ENCODE measurements at places on chromosomes 4 and X.

DNA sequence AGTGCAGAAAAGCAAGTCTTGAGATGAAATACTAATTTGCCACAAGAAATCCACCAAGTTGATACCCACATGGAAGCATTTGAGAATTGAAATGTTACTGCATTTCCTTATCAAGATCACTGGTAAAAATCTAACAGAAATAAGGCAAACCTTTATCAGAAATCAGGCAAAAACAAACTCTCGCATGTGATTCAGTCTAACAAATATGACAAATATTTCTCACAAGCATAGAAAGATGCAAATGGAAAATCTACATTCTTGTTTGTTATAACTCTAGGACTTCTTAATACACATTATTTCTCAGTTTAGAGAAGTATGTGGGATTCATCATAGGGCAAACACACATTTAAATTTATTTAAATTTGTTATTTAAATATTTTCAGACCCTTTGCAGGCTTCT is 52.9 kb downstream of the TXK start:
- DNase-seq: no peak

DNA sequence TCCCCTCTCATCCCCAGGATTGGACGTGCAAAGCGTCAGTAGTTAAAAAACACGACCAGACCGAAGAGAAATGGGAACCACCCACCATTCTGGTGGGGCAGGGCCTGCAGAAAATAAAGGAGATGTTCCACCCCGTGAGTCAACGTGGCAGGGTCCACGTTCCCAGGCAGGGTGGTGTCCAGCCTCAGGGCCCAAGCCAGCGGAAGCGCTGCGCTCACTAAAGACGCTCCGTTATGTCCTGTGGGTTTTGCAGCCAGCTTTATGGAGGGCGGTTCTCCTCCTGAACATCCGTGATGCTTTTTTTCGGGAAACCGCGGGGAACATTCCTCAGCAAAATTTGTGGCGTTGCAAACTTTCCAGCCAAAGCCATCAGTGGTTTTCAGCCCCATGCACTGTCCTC is 93.4 kb upstream of the SHOX start:
- DNase-seq: no peak

- no peak for DNase-seq
Measured at GRCh38 chr4:9898596-9899305, 117.3 kb downstream of the DRD5 start.

- DNase-seq: no peak
Measured at GRCh38 chr4:149145803-149146202, 669.8 kb downstream of the IQCM start.

- DNase-seq: no peak
Measured at GRCh38 chrX:41723826-41724225, at the start of gene GPR82. Gene GPR82 (plus strand): TSS chrX:41724181. CDS start chrX:41727027, 2,846 bp downstream.

DNA sequence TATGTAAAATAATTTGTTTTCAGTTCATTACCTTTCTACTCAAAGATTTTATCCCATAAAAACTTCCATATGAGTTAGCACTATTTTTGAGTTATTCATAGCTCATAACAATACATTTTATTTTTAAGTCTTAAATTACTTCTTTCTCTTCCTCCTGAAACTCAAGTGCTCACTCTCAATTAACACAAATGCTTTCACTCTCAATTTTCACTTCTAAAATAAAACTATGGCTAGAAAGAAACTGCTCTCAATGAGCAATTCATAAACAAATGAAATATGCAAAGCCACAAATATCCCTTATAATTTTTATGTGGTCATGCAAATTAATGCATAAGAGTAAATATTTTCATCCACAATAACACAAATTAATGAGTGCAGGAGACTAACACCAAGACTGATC is 38.8 kb downstream of the MAML3 start:
- DNase-seq: no peak

- DNase-seq: no peak
Measured at GRCh38 chr4:145840162-145840768, 98.4 kb downstream of the ZNF827 start.

DNA sequence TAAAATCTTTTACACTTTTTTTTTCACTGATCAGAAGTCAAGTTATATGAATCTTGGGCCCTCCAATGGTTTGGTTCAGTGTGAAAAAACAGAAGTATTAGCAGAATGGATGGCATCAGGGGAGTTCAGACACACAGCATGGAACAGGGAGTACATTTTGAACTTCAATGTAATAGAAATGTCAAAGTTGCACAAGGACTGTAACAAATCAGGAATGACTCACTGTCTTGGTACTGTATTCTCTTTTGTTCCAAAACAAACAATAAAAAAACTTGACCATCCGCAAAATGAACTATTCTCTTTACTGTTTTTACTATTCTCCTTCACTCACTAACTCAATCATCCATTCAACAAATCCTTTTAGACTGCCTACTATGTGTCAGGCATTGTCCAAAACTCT is 401.0 kb downstream of the FSTL5 start:
- DNase-seq: no peak

- no peak for DNase-seq
Measured at GRCh38 chr4:3369781-3370674, 71.7 kb upstream of the HGFAC start.

DNA sequence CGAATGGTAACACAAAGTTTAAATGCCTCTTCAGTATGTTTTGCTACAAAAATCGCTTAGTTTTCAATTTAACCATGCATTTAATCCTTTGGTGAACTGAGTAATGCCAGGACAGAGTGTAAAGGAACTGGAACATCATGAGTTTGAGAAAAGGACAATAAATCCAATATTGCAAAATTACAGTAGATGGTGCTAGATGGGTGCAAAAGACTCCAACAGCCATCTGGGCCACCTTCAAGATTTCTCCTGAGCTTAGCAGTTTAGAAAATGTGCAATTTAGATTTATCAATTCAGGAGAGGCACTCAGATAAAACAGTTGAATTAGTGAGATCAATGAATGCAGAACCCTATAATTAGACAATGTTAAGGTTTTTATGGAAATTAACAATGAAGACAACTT is 33.2 kb upstream of the MID1IP1 start:
- DNase-seq: no peak

GRCh38 chr4:34112573-34112972 is 2131.7 kb downstream of the ARAP2 start:
- DNase-seq: no peak

GRCh38 chr4:153950100-153950979 is 161.5 kb upstream of the SFRP2 start:
- DNase-seq: no peak

GRCh38 chr4:141036786-141037185 is 96.5 kb downstream of the RNF150 start:
- no peak for DNase-seq

DNA sequence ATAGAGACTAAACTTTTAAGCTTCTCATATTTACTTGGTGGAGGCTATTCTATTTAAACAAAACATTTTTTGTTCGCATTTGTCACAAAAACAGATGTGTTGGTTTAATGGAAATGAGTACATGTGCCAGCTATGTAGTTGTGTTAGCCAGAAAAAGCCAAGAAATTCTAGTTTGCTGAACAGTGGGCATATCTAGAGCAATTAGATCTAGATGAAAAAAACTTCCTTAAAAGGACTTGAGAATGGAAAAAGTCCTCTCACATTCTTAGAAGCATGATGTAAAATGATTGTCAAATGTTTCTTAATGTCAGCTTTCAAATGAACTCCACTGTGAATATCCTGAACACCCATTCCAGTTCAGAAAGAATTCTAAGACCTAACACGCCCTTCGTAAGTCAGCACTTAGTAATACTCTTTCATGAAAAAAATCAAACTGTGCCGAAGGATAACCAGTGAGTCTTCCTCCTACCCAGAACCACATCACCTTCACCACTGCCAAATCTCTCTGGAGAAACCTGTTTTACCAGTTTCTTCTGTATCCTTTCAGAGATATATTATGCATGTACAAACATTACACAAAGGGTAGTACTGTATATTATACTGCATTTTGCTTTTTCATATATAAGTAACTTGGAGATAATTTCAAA is 28.2 kb downstream of the PHKA1 start:
- no peak for DNase-seq

DNA sequence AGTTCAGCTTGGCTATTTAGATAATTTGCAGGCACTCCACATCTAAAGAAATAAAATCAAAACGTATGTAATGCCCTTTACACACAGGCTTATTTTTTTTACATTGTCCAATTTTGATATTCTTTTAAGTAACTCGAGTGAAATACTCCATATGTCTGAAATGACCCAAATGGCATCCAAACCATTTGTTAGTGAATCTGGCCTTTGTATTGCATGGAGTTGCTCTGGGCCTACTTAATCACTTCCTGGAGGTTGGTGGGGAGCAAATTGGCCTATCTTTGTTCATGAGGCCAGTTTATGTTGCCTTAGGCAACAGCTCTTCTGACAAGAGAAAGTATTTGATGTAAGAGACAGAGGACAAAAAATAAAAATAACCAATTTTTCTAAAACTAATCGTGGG is 47.6 kb upstream of the TMEM131L start:
- no peak for DNase-seq

DNA sequence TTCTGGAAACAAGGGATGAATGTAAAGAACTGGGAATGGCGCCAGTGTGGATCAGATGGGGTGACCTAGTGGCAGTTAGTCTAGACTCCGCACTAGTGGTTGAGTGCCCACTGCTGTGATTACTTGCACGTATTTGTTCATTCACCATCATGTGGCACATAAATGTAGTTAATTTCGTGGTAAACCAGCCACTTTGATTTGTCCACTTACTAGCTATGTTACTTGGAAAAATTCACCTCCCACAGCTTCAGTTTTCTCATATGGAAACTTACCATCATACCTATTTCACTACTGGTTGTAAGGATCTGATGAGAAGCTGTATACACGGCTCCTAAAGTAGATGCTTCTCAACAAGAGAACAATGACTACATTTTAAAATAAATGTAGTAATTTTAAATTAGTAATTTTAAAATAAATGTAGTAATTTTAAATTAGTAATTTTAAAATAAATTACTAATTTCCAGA is 394 bp upstream of the DYNLT3 start:
- DNase-seq: no peak

GRCh38 chr4:98319021-98319420 is 57.8 kb downstream of the RAP1GDS1 start:
- no peak for DNase-seq

DNA sequence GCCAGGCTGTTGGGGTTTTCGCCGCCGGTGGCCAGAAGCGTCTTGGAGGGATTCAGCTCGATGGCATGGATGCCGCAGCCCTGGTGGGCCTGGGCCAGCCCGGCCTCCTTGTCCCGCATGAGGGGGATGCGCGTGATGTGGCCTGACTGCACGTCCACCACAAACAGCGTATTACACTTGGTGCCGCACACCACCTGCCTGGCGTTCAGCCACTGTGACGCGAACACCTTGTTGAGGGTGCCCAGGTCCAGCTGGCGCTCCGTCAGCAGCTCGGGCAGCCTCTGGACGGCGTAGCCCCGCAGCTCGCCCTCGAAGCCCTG is 728 bp downstream of the DCAF12L2 start:
- DNase-seq: no peak

DNA sequence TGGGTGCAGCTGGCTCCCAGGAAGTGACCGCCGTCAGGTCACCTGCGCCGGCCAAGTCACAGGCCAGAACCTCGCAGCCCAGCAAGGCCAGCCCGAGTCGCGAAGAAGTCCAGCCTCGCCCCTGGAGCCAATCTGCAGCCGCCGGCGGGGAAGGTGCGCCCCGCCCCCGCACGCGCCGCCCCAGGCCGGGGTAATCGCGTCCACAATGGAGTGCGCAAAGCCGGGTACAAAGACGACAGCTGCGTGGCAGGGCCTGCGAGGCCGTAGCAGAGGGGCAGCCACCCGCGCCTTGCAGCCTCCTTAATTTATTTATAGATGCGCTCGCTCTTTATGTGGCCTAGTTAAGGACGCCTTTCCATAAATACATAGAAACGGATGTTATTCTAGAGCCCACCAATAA is 139.4 kb upstream of the CPEB2 start:
- DNase-seq: no peak

GRCh38 chrX:74423289-74423998 is 2.2 kb downstream of the SLC16A2 start:
- no peak for DNase-seq

DNA sequence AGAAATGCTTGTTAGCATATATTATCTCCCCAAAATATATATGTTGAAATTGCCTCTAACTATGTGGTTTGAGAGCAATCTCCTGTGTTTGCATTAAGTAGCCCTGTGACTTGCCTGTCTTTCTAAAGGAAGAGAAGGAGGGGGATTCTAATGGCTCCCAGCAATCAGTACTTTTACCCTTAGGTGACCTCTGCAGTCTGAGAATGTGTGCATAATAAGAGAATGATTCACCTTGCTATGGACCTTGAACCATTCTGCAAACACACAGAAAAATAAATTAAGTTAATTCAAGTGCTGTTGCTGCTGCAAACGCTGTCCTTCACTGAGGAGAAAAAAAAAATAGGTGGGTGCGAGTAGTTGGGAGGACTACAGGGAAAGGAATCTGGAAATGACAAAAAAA is 322.2 kb downstream of the IQCM start:
- DNase-seq: no peak

- DNase-seq: no peak
Measured at GRCh38 chr4:69832326-69833030, 27.5 kb downstream of the SULT1E1 start.

GRCh38 chrX:13147147-13147546 is 102.7 kb upstream of the FAM9C start:
- no peak for DNase-seq

DNA sequence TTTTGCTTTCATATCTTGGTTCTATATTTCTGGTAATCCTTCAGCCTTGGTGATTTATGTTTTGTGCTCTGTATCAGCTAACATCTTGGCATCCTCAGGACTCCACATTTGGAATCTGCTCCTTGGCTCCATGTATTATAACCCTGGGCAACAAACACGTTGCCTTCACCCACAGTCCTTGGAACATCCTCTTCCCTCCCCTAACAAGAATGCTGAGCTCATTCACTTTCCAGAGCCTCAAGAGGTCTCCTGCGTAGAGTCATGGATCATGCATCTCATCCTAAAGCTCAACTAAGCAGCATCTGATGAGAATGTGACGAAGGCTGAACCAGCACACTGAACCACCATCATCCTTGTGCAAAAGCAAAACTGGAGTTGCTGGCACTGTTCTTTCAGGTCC is 60.5 kb upstream of the C1GALT1C1 start:
- DNase-seq: no peak

GRCh38 chrX:116198235-116198634 is 27.7 kb downstream of the AGTR2 start:
- DNase-seq: no peak

DNA sequence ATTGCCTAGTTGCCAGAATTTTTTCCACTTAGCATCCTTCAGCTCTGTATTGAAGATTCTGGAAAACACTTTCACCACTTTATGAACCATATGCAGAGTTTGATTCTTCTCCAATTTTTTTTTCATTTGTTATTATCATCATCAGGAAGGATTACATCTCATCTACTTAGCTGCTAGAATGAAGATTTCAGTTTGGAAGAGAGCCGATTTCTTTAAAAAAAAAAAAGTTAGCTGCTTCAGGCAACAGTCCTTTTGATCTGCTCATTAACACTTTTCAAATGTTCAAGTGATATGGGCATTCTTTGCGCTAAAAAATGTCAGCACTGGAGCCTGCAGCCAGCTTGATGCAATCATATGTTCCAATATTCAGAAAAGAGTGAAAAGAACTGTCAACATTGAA is 76.2 kb downstream of the ANTXR2 start:
- DNase-seq: no peak

GRCh38 chr4:90007494-90008167 is 113.0 kb downstream of the MMRN1 start:
- DNase-seq: no peak

All from left forelimb (tissue), 1 donor.